NCI-H2081 treated with DMSO at 0.1 percent for 48 hours (cell line): ENCODE measurements at places on chromosomes 4 and X.

GRCh38 chrX:1354036-1355019, 17.7 kb downstream of the IL3RA start:
- no peak for DNase-seq

GRCh38 chr4:43587758-43588157, 695.2 kb downstream of the GRXCR1 start:
- no peak for DNase-seq

DNA sequence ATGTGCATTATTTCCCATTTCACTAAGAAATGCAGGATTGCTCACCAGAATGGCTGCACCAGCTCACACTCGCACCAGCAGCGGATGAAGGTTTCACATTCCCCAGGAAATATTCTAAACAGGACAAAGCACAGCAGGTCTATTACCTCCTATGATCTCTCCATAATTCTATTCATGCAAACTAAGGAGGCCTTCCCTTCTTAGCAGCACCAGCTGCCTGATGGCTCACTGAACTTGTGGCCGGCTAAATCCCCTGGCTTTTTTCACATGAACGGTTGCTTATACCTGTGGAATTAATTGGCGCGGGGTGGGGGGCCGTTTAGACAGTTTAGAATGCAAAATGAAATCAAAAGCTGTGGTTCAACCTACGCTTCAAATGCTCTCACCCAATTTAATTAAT, 73.5 kb upstream of the SRD5A3 start:
- DNase-seq = no peak

DNA sequence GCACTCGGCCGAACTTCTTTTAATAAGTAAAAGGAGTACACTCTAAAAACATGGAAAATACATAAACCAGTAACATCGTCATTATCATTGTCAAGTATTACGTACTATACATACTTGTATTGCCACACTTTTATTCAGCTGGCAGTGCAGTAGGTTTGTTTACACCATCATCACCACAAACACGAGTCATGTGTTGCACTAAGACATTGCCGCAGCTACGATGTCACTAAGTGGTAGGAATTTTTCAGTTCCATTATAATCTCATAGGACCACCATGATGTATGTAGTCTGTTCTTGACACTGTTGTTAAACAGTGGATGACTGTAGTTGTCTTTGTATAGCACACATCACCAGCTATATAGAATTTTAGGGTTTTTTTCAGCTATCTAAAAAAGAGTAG, 48.0 kb upstream of the TMEM131L start:
- DNase-seq = no peak

GRCh38 chr4:57071326-57071725, 38.9 kb downstream of the IGFBP7 start:
- no peak for DNase-seq

- DNase-seq = no peak
Observed at GRCh38 chrX:68261060-68261672, 172.1 kb downstream of the OPHN1 start.
